Activated T-helper 1 cell treated with anti-CD3 and anti-CD28 coated beads, Interleukin-12 subunit alpha, Interleukin-12 subunit beta, Interleukin-2, Interleukin-4 antibody, amounts not matched to agents 30 ng/mL and 10 ng/mL and 1 ng/mL, durations not matched to agents 14 hours and 24 hours and 36 hours (primary cell): ENCODE measurements at places on chromosomes 5 and 9.

GRCh38 chr5:7851617-7852289 is 820 bp upstream of the CFAP90 start:
- H3K27ac ChIP-seq = no peak overlapping the region
- DNase-seq = no peak
- H3K4me3 ChIP-seq = peak overlapping the region; percentile 76
- peaks cover 18% of the 10 kb centered on the region for H3K4me1 ChIP-seq
- peaks cover 25% of the 10 kb centered on the region for H3K27me3 ChIP-seq
- H3K36me3 ChIP-seq = peaks cover 2% of the 10 kb centered on the region

DNA sequence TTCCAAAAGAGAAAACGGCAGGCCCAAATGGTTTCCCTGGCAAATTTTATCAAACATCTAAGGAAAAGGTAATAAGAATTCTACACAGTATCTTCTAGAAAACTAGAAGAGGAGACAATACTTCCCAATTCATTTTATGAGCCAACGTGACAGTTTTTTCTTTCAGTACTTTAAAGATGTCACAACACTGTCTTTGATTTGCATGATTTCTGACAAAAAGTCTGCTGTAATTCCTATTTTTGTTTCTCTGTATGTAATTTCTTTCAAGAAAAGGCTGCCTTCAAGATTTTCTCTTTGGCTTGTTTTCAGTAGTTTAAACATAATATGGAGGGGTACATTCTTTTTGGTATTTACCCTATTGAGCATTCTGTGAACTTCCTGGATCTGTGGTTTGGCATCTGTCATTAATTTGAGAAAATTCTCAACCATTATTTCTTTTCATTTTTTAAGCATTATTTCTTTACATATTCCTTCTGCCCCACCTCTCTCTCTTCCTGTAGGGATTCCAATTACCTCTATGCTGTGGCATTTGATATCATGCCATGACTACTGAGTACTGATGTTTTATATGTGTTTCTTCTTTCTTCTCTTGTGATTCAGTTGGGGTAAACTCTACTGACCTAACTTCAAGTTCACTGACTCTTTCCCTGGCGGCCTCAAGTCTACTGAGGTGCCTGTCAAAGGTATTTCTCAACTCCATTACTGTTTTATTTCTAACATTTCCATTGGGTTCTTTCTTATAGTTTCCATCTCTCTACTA is 32.2 kb downstream of the ANKS6 start:
- no peak overlapping the region for H3K27ac ChIP-seq
- H3K27me3 ChIP-seq = no peaks in the 10 kb centered on the region
- no peaks in the 10 kb centered on the region for H3K36me3 ChIP-seq
- no peak overlapping the region for H3K4me3 ChIP-seq
- H3K4me1 ChIP-seq = no peaks in the 10 kb centered on the region

GRCh38 chr5:148084269-148084668 is 20.5 kb downstream of the SPINK5 start:
- no peaks in the 10 kb centered on the region for H3K36me3 ChIP-seq
- no peak for DNase-seq
- no peak overlapping the region for H3K27ac ChIP-seq
- H3K4me1 ChIP-seq = no peaks in the 10 kb centered on the region
- no peaks in the 10 kb centered on the region for H3K27me3 ChIP-seq

DNA sequence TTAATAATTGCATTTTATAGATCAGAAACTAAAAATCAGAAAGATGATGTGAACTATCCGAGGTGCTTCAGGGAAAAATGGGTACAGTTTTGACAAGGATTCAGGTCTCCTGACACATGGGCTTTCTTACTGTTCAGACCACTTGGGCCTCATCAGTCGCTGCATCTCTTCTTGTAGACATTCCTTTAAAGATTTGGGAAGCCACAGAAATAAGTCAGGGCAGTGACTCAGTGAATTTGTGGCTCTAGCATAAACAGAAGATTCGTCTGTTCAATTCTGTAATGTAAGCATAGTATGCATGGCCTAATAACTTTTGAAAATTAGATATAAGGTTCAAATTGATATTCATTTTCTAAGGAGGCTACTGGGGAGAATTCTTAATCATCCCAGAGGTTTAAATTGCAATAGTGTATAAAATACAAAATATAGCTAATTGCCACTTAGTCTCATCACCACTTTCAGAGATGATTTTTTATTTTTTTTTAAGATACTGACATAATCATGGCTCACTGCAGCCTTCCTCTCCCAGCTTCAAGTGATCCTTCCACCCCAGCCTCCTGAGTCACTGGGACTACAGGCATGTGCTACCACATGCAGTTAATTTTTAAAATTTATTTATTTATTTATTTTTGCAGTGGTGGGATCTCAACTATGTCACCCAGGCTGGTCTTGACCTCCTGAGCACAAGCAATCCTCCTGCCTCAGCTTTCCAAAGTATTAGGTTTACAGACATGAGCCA is 48.9 kb downstream of the RASEF start:
- H3K36me3 ChIP-seq = no peaks in the 10 kb centered on the region
- H3K27ac ChIP-seq = no peak overlapping the region
- peaks cover 2% of the 10 kb centered on the region for H3K27me3 ChIP-seq
- H3K4me3 ChIP-seq = no peak overlapping the region
- no peak for DNase-seq

DNA sequence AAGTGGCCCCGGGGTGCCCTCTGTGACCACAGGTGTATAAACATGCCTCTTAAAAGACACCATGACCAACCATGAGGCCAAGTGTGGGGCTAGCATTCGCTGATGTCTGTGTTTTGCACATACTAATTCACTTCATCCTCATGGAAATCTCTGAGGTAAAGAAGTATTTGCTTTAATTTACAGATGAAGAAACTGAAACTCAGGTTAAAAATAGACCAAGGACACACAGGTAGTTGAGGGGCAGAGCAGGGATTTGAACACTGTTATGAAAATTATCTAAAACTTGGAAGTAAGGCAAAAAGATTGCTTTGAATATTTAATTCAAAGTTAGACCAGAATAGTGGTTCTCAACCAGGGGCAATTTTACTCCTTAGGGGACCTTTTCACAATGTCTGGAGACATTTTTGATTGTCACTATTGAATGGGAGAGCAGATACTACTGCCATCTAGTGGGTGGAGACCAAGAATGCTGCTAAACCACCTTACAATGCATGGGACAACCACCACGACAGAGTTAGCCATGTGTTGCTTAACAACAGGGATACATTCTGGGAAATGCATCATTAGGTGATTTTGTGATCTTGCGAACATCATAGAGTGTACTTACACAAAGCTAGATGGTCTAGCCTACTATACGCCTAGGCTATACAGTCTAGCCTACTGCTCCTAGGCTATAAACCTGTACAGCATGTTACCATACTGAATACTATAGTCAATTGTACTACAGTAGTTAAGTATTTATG is 8.0 kb upstream of the FXN start:
- H3K4me1 ChIP-seq = peaks cover 51% of the 10 kb centered on the region
- DNase-seq = peak; percentile 32
- H3K27me3 ChIP-seq = peaks cover 1% of the 10 kb centered on the region
- H3K36me3 ChIP-seq = peaks cover 2% of the 10 kb centered on the region
- H3K4me3 ChIP-seq = no peak overlapping the region

- no peaks in the 10 kb centered on the region for H3K27me3 ChIP-seq
- no peak overlapping the region for H3K27ac ChIP-seq
- no peak overlapping the region for H3K4me3 ChIP-seq
- no peaks in the 10 kb centered on the region for H3K4me1 ChIP-seq
- no peak for DNase-seq
Observed at GRCh38 chr9:12846035-12846434, 71.2 kb downstream of the LURAP1L start.

DNA sequence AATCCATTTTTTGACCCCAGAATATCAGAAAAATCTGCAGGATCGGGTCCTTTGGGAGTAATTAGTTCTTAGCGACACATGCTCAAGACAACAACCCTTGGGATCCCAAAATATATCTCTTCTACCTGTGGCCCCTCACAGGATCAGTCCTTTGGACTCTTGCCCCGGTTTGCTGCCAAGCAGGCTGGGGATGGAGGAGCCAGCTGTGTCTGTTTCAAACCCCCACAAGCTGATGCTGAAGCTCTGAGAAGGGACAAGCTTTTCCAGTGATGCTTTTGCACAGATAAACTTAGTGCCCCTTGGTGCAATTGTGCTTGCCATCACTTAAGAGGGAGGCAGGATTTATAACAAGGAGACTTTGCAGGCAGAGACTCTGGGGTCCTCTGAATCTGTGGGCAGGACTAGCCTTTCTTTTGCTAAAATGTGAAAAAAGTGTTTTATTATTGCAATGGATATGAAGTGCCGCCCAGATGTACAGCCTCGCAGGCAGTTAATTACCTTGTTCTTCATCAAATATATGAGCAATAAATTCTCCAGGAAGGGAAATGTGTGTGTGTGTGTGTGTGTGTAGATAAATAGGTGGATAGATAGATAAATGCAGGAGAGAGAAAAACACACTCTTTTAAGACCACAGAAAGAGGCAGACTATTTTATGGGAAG is 9.6 kb upstream of the LHX2 start:
- H3K27ac ChIP-seq = no peak overlapping the region
- no peak overlapping the region for H3K4me3 ChIP-seq
- peaks cover 86% of the 10 kb centered on the region for H3K27me3 ChIP-seq
- DNase-seq = no peak

DNA sequence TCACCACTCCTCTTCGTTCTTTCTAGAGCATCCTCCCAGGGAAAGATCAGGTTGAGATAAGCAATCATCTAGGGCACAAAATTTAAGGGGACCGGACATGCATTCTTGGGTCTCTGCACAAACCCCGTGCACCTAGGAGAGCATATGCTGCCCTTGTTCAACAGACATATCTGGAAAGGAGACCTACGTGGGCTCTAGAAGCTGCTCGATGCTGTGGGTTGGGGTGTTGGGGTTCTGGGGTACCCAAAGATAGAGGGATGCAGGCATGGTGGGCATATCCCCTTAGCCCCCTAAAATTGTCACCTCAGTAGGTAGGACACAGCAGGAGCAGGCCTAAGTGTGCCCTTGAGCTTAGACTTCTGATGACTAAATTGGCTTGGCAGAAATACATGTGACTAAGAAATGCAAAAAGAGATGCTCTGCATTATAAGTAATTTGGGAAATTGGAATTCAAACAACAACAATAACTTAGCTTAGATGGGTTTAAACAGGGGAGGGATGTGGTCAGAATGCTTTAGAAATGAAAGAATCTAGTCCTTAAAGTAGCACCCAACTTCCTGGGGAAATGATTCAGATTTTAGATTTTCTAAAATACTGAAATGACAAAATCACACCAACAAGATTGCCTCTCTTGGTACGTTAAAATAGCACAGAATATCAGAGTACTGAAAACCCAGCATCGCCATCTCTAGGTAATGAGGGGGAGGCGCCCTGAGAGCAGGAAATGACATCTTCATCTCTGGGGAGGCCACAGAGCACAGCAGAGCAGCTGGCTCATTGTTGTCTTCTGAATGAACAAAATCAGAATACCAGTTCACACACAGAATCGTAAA is 172.3 kb downstream of the GNA14 start:
- peak; percentile 54 for DNase-seq
- peaks cover 6% of the 10 kb centered on the region for H3K36me3 ChIP-seq
- peak overlapping the region; percentile 37 for H3K4me3 ChIP-seq

DNA sequence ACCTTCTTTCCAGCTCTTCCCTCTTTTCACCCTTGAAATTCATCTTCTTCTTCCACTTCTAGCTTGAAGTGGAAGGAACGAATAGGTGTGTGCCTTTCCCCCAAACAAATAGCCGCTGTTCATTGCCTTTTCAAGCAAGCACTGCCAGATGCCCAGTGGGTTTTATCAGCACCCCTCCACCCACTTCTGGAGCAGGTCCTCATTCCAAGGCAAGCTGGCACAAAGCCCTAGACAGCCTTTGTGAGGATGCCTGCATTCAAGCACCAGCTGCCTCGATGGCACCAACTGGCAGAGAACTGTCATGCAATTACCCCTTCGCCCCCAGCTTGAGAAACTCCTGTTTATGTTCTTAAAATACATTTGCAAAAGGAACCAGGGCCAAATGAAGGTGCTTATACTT is 36.5 kb downstream of the SERINC5 start:
- peak overlapping the region; percentile 20 for H3K27ac ChIP-seq
- H3K4me1 ChIP-seq = peaks cover 48% of the 10 kb centered on the region
- H3K27me3 ChIP-seq = no peaks in the 10 kb centered on the region
- DNase-seq = no peak

DNA sequence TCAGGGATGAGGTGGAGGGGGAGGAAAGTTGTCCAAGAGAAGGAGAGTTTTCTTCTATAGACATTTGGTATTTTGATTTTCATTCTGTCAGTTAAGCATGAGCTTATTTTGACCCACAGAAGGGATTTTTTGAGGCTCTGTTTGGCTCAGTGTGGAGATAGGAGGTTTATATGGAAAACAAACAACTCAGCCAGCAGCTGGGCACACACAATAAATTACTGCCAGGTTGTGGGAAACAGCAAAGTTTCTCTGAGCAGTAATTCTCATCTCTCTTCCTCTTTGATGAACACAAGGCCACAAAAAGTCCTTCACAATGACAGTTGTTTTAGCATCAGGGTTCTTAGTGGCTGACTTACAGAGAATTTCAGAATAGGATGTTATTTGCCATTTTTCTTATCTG is 486.1 kb downstream of the KDM4C start:
- peaks cover 4% of the 10 kb centered on the region for H3K27me3 ChIP-seq
- no peak overlapping the region for H3K4me3 ChIP-seq
- no peaks in the 10 kb centered on the region for H3K4me1 ChIP-seq
